ENCODE measurements at places on chromosomes 16 and 17.

GRCh38 chr17:68053231-68054013 is 17.9 kb downstream of the KPNA2 start:
- DNase-seq = no peak

- DNase-seq = peak; percentile 63
These were observed 773 bp downstream of the PHLPP2 start for GRCh38 chr16:71723537-71724319.

GRCh38 chr17:62652251-62653001 is 25.0 kb downstream of the MRC2 start:
- peak; percentile 29 for DNase-seq

GRCh38 chr17:55466671-55467070 is 44.6 kb downstream of the SMIM36 start:
- no peak for DNase-seq

- no peak for DNase-seq
These were observed 136.2 kb upstream of the SALL1 start for GRCh38 chr16:51287121-51287755.

GRCh38 chr16:81520560-81521135 is 76.0 kb downstream of the CMIP start:
- DNase-seq = no peak

DNA sequence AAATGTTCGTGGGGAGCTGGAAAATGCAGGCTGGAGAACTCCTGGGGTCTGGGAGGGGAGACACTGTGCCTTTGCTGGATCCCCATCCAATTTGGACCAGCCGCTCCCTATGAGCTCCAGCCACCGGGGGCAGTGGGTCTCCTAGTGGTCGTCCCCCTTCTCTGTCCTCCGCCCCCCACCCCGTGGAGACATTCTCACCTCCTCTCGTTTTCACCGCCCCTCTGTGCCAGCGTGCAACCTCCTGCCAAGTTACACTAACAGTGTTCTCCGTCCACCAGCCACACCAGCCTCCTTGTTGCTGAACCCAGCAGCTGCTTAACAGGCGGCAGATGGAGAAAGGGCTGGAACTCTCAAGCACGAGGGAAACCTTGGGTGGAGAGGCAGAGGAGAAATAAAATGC is 67.4 kb upstream of the SOX9 start:
- no peak for DNase-seq

Data from activated naive CD4-positive, alpha-beta T cell (primary cell).